ENCODE measurements at places on chromosomes 13 and 19.

DNA sequence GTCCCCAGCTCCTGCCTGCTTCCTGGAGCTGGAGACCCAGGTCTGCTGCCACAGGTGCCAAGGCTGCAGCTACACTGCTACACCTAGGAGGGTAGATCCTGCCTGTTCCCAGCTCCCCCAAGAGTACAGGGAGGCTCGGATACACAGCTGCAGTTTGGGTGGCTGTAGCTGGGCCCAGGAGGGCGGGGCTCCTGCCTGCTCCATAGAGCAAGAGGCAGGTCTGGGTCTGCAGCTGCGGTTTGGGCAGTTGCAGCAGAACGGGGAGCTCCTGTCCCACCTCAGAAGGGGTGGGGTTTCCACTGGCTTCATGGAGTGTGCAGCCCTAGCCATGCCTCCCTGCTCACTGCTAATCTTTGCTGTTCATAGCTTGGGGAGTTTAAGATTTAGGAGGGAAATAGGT, 199.0 kb downstream of the NUFIP1 start:
- no peak for DNase-seq

DNA sequence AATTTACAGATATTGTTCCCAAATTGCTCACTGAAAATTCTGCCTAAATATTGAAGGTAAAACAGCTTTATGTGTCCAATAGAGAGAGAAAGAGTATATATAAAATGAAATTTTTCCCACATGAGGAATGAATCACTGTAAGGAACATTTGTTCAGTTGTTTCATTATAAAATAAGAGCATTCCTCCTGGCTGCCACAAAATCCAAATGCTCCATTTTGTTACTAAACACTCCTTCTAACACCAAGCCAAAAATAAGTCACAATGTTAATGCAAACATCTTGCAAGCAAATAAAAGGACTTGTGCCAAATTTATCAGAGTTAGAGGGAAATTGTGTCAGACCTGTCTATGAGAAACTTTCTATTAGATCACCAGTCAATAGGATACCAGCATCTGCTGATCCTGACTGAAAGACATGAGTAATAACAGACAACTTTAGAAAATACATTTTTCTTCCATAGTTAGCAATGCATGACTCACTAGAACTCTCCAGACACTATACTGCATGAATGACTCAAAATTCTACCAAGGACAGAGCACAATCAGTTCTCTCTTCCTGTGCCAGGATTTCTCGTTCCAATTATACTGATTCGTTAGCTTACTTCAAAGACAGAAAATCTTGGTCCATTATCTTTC, 83.5 kb upstream of the FNDC3A start:
- peak; percentile 11 for DNase-seq

- no peak for DNase-seq
These were observed 5.4 kb upstream of the EPN1 start for GRCh38 chr19:55669418-55670279.

DNA sequence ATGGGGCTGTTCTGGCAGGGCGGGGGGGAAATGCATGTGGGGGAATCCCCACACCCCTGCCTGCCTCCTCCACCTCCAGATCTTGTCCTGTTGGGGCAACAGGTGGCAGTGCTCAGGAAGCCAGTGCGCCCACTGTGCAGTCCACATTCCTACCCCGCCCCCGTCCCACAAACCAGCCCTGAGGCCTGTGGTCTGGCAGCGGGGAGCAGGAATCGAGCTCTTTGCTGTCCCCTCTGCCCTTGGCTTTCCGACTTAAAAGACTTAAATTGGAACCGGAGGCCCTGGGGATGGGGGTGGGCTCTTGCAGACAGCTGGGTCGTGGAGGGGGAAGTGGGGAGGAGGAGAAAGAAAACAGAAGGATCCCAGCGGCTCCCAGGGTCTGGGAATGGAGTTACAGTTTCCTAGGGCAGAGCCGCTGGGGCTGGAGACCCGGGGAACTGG, 4.3 kb downstream of the NANOS3 start:
- no peak for DNase-seq

DNA sequence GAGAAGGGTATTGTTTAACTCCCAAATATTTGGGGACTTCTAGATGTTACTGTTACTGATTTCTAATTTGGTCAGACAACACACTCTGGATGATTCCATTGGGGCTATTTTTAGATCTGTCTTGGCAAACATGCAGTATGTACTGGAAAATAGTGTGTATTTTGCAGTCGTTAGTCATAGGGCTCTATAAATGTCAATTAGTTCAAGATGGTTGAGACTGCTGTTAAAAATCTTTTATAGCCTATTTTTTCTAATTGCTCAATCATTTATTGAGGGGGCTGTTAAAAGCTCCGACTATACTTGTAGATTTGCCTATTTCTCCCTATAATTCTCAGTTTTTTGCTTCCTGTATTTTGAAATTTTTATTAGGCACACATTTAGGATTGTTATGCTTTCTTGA, 31.4 kb downstream of the PPP5C start:
- DNase-seq: no peak

DNA sequence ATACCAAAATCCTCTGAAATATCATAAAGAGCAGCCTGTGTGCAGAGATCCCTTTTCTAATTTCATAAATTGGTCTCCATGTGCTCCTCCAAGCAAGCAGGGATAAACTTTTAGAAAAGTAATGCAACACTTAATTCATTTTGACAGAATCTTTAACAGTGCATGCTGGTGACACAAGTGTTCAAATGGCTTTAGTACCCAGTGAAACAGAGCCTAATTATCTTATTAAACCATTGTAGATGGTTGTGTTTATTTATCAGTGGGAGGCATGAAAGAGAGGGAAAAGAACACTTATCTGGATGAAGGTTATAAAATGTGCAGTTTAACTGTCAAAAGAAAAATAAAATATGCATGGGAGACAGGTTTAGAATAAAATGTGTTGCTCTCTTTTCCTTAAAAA, 945.0 kb upstream of the PCDH20 start:
- DNase-seq: no peak

GRCh38 chr19:291006-291521, at the start of gene PLPP2:
Gene PLPP2, minus strand, starts transcription at chr19:291403. Its CDS starts 67 bp downstream, at chr19:291336.
- no peak for DNase-seq

GRCh38 chr13:51801631-51802099, 2.3 kb downstream of the DHRS12 start:
- no peak for DNase-seq

All from GM20000 (cell line).